SHP77 treated with DMSO at 0.1 percent for 48 hours (cell line): ENCODE measurements at places on chromosomes 2 and 18.

- DNase-seq = no peak
Measured at GRCh38 chr2:157433394-157433793, 10.5 kb downstream of the CYTIP start.

DNA sequence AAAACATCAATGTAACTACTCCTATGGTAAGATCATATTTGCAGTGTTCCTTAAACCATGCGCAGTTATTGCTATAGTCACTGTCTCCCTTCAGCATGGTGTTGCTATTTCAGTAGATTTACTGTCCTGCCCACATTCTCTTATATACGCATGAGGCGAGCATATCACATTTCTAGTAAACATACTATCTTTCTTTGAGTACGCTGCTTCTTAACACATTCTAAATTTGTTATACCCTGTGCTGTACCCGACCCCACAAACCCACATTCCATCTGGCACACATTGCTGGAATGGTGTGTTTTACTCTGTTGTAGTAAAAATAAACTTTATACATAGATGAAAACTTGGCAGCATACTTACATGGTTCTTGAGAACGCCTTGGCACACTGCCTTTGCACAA is 163.3 kb downstream of the QPCT start:
- no peak for DNase-seq

DNA sequence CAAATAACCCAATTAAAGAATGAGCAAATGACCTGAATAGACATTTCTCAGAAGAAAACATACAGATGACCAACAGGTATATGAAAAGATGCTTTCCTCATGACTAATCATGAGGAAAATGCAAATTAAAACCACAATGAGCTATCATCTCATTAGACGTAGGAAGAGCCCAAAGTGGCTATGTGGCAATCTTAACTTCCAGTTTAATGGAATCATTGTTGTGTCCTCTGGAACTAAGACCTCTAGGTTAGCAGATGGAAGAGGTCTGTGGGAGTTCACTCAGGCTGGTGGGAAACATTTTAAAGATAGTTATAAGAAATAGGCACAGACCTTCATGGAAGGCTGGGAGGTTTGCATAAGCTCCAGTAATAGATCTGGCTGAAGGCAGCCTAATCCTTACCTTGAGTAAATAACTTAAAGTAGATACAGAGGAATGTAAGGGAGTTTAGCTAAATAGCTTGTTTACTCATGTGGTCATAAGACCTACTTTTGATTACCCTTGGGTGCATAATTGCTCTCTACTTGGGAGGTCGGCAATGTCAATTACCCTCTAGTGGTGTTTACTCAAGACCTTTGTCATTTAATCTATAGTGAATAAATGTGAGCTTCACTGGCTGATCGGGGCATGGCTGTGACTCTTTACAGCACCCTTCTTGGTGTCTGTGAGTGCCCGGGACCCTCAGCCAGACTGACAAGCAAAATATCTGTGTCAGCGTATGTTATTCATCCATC is 119.0 kb downstream of the GULP1 start:
- DNase-seq = no peak

DNA sequence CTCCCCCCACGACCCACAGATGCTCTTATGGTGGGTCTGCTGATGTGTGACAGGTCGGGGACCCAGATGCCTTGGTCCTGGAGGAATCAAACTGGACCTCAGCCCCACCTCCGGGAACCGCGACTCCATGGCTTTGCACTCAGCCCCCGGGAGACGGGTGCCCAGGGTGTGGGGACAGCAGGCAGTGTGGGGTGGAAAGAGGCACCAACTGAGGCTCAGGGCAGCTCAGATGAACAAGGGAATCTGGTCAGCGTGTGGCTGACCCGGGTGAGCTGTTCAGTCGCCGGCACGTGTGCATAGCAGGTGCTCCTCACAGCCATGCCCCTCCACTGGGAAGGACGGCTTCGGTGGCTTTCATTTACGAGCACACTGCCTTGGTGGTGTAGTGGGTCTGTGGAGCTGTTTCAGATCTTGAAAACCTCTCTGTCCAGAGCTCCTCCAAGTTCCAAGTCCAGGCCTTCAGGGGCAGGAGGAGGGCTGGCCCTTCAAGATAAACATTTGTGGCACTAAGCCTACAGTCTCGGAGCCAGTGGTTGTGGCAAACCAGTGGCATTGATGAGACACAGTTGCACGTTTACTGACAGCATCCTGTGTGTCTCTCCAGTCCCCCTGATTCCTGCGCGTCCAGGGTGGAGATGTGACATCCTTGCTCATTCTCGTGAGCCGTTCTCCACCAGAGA is 471.2 kb upstream of the HS6ST1 start:
- DNase-seq = no peak

- DNase-seq = no peak
Measured at GRCh38 chr2:191692502-191693115, 14.7 kb downstream of the NABP1 start.

GRCh38 chr2:38105922-38106321 is 30.0 kb upstream of the CYP1B1 start:
- DNase-seq = no peak

DNA sequence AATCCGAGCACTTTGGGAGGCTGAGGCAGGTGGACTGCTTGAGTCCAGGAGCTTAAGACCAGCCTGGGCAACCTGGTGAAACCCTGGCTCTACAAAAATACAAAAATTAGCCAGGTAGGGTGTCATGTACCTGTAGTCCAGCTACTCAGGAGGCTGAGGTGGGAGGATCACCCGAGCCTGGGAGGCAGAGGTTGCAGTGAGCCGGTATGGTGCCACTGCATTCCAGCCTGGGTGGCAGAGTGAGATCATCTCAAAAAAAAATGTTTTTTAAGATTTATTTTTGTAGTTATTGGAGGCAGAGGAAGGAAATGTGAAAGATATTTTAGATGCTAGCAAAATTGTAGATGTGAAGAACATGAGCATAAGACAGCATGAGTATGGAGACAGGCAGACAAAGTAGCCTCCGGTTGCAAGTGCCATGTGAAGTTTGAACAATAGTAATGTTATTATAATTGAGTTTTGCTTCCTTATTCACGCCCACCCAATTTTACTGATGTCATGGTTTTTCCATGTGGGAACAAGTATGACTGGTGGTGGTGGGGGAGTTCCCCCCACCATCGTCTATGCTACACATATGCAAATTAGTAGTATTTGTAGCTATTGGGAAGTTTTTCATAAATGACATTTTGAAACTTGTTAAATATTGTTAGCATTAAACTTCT is 18.0 kb downstream of the REL start:
- no peak for DNase-seq
